ENCODE measurements at places on chromosomes 1 and 21.

DNA sequence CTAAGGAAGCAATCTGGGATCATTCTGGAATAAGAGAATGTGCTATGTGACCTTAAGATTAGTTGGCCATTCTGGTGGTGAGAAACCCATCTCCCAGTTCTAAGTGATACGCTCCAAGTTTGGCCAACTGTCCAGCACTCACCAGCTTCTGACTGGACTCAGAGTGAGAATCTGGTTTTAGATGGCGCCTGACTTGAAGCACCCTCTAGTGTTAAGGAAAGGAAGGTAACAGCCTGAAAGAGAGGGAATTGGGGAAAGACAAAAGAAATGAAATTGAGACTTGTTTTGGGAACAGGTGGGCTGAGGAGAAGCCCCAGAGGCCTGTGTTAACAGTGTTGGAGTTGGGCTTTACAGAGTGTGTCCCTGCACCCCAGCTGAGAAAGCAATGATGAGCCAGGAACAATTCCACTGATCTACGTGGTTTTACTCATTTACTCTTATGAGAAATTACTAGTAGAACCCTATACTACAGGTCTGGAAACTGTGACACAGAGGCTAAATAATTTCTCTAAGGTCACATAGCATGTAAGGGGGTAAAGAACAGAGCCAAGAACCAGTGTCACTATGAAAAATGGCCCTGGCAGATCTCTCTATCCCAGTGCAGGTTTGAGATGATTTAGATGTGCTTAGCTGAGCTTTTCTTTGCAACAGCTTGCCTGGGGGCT, 9.3 kb upstream of the FCAMR start:
- DNase-seq: peak; percentile 54

GRCh38 chr1:210938416-210938925, 195.5 kb downstream of the KCNH1 start:
- no peak for DNase-seq

DNA sequence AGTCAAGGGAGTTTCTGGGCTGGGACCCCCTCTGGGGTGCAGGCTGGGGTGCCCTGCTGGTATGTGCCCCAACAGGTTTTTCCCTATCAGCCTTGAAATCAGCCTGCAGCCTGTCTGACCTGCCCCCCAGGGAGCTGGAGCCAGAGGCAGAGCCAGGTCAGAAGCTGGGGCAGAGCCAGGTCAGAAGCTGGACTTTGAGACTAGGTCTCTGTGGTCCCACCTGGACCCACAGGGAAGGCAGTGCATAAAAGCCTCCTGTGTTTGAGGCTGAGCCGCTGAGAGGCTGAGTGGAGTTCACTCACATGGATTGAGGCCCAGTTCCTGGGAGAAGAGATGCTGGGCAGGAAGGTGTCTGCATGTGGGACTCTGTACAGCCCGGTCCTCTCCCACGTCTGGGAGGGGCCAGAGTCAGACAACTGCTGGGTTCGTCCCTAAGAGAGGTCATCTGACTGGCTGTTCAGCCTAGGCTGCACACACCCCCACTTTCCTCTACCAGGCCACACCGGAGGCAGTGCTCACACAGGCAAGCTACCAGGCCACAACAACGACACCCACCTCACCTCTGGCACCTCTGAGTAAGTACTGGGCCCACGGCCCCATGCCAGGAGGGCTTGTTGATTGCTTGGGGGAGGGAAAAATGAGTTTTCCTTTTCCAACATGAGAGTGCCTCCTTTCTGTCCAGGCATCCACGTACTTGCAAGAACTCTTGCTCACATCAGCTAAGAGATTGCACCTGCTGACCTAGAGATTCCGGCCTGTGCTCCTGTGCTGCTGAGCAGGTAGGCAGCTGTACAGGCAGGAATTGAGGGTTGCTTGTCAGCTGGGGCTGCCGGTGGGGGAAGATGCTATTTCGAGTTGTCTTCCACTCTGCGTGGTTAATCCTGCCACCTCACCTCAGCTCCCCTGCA, at the start of gene ANXA9:
TSS of gene ANXA9 (plus strand) at position 488 of the 908 bp plus-strand sequence. CDS start 814 bp downstream, outside the sequence.
- no peak for DNase-seq

- DNase-seq: no peak
Observed at GRCh38 chr1:245062741-245063305, 92.0 kb upstream of the KIF26B start.

GRCh38 chr1:88509379-88509778, 174.7 kb upstream of the PKN2 start:
- DNase-seq: peak; percentile 10

All from cardiac muscle cell (in vitro differentiated cells and primary cell).